ENCODE measurements at places on chromosomes 2 and 18.
A peak's percentile ranks its signal among the peaks of the same experiment; 100 is the strongest.

DNA sequence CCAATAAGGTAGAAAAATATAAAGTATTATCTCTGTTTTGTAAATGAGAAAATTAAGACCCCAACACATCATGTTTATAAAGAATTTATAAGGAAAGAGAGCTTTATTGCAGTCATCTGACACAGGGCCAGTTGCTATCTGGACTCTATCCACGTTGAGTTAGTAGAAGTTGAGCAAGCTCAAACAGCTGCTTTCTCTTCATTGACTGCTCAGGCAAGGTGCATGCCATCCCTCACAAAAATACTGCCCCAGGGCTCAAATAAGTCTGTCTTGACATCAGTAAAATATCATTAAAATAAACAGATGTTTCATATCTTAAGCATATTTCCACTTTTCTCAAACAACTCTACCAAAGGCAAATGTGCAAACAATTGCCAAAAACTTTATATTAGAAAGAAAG is 14.8 kb downstream of the COL5A2 start:
- DNase-seq = no peak

GRCh38 chr2:64522843-64523428 is 1.2 kb upstream of the AFTPH start:
- DNase-seq = peak; percentile 80

DNA sequence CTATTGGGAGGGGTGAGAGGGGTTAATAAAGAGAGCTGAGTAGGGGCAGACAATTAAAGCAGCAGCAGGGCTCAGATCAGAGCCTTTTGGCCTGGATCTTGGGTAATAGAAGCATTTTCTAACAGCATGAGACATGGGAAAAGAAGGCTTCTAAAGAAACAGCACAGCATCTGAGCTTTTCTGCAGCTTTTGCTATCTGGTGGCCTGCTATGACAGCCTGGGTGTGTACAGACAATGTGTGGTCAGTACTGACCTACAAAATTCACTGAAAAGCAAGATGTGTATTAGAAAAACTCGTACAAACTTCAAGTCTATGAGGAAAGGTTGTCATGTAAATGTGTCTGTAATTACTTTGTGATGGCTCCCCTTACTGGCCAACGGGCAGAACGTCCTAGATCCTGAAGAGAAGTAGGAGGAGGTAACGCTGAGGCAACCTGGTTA is 95.6 kb downstream of the GALNT3 start:
- no peak for DNase-seq

DNA sequence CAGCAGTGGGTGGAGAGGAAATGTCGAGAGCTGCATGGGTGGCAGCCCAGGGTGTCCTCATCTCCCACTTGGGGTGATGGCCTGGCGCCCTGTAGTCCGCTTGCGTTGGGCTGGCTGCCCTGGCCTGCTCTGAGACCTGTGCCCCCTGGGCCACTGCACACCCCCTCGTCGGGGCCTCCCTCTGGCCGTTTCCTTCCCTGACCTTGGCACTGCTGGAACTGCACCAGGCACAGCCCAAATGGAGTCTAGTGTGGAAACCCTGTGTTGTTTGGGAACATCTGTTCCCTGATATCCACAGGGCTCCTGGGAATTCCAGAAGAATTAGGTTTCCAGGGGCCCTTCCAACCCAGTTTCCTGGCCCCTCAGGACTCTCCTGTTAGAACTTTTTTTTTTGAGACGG is 13.9 kb downstream of the EFHD1 start:
- no peak for DNase-seq

DNA sequence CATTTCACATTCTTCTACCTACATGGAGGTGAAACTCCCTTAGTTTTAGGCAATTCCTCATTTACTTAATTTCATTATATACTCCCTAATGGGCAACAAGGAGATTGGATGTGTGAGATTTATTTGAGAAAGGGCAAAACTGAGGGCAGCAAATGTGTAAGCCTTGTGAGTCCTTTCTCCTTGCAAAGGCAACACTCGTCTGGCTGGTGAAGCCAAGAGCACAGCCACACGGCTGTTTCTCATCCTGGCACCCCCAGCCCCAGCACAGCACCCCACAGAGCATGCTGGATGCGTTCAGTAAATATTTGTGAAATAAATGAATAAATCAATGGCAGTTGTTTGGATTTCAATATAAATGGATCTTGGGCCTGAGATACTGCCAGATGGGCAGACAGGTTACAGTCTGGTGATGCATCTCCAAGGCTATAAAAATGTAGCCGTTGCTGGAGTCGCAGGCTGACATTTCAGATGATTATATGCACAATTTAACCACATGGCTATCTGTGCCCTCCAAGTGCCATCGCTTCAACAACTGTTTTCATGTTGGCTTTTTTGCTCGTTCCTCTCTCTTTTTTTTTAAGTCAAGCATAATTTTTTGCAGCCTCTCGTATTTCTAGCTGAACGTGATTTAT is 154.1 kb upstream of the REV1 start:
- no peak for DNase-seq

DNA sequence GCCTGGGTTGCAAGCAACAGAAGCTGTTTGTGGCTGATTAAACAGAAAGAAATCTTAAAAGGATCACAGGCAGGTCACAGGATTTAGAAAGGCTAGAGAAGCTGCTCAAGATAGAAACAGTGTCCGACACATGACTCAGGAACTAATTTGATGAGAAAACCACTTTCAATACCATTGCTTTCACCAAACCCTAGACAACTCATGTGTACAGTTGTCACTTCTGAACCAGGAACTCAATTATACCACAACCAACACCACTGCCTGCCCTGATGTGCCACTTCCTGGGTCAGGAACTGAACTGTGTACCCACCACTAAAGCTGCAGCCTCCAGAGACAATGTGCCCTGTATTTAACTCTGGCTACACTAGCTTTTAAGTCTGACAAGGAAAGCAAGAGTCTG is 56.0 kb downstream of the TMEM247 start:
- no peak for DNase-seq

- DNase-seq = no peak
Measured at GRCh38 chr2:60498127-60498815, 55.2 kb downstream of the BCL11A start.

DNA sequence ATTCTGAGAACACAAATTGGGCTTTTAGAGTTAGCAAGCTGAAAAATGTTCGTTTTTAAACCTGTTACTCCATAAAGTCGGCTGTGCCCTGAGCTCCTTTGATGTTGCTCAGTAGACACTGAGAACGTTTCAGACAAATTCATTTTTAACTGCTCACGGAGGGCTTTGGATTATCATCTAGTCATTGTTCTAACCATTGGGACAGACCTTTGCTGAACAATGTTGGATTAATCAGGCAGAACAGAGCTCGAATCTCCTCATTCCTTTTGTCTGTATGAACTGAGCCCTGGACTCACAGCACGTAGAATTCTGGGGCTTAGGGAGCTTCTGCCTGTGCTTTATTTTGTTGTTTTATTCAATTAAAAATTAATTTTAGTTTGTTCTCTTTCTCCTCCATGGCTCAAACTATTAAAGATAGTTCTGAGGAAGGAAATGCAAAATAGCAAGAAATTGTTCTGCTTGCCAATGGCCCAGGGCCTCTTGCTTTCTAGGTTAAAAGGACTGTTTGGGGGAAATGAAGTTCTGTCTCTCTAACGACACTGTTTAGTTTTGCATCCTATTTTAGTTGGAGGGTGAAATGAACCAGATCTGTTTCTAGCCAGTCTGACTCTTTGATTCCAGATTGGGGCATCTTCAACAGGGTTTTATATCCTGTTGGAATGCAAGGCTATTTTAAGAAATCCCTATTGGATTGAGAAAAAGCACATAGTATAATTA is 114.7 kb upstream of the CXCR4 start:
- no peak for DNase-seq

DNA sequence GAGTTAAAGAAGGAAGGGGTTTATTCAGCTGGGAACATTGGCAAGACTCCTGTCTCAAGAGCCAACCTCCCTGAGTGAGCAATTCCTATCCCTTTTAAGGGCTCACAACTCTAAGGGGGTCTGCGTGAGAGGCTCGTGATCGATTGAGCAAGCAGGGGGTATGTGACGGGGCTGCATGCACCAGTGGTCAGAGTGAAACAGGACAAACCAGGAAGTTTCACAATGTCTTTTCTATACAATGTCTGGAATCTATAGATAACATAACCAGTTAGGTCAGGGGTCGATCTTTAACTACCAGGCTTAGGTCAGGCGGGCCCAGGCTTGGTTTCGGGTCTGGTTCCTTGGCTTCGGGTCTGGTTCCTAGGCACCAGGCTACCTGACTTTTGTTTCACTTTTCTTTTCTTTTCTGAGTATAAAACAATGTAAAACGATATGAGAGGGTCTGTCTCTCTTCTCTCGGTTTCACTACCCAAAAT is 30.1 kb upstream of the LIPG start:
- no peak for DNase-seq

GRCh38 chr18:65017372-65017760 is 733.4 kb upstream of the CDH7 start:
- no peak for DNase-seq

DNA sequence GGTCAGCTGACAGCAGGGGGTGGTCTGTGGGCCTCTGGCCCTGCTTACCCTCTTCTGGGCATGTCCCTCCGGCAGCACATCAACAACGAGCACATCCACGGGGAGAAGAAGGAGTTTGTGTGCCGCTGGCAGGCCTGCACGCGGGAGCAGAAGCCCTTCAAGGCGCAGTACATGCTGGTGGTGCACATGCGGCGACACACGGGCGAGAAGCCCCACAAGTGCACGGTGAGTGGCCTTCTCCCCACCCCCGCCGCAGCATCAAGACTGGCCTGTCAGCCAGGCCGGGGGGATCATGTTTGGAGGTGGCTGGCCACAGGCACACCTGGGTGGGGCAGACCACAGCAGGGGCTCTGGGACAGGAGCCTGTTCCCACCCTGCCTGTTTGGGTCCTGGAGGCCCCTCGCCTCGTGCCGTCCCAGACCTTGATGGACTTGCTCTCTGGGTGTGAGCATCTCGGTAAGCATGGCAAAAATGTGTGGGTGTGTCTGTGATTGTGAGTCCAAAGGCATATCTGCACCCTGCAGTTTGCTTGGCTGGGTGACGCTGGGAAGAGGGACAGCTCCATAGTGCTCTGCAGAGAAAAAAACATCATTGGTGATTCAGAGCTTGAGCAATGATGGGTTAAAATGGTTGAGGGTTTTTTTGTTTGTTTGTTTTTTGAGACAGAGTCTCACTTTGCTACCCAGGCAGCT is 242.8 kb downstream of the GLI2 start:
- no peak for DNase-seq

DNA sequence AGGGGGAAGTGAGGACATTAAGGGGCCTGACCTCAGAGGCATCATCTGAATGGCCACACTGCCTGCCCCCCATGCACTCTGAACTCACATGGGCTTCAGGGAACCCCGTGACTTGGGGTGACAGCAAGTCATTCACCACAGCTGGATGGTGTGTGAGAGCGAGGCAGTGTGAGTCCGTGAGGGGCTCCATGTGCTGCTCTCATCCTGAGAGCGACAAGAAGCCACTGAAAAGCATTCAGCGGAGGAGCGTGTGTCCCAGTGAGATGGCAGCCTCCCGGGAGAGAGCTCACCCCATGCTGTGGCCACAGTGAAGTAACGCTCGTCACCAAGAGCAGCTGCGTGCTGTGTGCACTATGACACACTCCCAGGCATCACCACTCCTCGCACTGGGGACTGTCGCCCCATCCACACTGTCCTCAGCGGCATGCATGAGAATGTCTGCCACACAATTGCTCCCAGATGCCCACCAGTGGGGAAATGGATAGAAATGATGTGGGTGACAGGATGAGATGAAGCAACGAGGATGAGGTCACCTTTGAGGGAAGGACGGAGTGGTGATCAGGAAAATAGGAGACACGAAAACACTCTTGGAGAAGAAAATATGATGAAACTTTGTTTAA is 213.0 kb upstream of the RAB6C start:
- DNase-seq = peak; percentile 19

DNA sequence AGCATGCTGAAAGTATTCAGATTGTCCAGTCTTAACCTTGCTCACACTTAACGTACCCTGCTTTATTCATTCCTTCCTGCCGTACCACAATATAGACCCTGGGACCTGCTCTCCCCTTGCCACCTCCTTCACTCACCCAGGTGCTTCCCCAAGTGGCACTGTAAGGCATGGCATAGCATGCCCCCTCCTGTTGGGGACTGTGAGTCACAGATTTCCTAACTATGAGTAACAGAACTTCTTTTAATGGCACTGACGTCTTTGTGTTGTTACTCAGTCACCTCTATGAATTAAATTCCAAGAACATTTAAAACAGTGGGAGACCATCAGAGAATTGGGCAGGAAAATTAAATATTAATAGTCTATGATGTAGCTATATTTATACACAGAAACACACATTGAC is 117.2 kb downstream of the CTNNA2 start:
- no peak for DNase-seq

- DNase-seq = no peak
Measured at GRCh38 chr2:158724803-158725381, 70.2 kb upstream of the DAPL1 start.

DNA sequence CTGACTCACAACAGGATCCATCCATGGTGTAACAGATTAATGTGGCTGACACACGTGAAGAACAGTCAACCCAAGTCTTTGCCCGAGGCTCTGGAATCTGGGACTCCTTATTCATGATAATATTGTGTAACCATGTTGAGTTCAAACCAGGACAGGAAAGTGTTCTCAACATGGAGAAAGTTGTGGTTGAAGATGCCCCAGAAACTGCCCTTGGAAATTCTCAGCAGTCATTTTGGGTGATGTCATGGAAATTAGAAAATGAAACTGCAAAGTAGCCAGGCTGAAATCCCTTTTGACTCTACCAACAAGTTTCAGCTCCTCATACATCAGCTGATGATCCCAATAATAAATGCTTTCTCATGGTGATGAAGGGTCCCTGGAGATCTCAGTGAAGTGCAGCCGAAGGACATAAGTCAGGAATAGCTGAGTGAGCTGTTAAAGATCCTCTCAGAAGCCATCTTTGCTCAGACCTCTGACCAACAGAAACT is 307.7 kb downstream of the TNS1 start:
- DNase-seq = no peak

DNA sequence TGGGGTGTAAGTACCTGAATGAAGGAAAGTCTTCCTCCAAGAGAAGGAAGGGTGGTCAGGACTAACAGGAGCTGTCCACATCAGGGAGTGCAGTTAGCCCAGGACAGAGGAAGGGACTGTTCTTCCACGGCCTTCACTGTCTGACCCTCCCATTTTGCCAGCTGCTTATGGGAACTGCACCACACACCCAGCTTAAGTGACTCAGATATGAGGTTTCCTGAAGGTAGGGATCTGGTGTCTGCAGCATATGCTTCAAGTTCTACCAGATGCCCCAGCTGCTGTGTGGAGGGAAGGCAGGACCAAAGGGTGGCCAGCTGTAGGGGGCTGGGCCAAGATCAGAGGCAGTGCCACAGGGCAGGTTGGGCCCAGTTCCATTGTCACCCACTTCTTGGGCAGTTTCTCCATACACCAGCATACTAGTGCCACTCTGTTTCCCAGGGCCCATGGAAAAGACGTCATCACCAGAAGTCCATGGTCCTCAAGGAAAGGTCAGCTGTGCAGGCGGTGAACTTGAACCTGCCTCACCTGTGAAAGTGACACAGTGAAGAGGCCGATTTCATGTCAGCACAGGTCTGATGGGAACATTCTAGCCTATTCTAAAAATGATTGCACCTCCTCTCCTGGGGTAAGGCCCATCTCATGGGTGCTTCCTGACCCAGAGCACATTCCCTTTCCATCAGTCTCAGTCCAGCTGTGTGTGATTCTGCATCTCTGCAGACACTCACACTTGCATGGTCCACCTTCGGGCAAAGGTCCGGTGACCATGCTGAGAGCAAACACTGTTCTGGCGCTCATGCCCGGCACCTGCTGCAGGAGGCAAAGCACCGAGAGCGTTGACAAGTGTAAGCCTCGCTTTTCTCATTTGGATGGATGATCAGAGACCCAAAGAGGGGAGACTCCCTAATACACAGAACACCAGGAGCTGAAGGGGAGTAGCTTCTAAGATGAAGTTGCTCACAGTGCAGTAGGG is 68.0 kb downstream of the ACAA2 start:
- no peak for DNase-seq
